Small intestine (tissue), 16 donors: ENCODE measurements at places on chromosomes 3 and 15. TPM values are rescaled to one million over a fixed set of nuclear protein-coding genes. Genes with fewer than 3 reads are reported as not detected.

The RSRC1 gene
- 13.4 TPM for polyA plus RNA-seq

GRCh38 chr15:37133602-37134001, 33.3 kb upstream of the MEIS2 start:
- H3K36me3 ChIP-seq: no peaks in the 10 kb centered on the region
- no peak overlapping the region for H3K4me3 ChIP-seq
- H3K4me1 ChIP-seq: no peaks in the 10 kb centered on the region
- peaks cover 9% of the 10 kb centered on the region for H3K27me3 ChIP-seq
- H3K27ac ChIP-seq: no peak overlapping the region

The CATSPER2 gene
- polyA plus RNA-seq: 23.0 TPM

- no peaks in the 10 kb centered on the region for H3K36me3 ChIP-seq
- H3K27me3 ChIP-seq: peaks cover 2% of the 10 kb centered on the region
- H3K4me1 ChIP-seq: no peaks in the 10 kb centered on the region
- peak overlapping the region; percentile 50 for H3K4me3 ChIP-seq
- H3K27ac ChIP-seq: no peak overlapping the region
Measured at GRCh38 chr15:89654301-89654761, 936 bp downstream of the KIF7 start.

GRCh38 chr15:74995182-74995778, at the start of gene SCAMP5:
TSS of gene SCAMP5 (plus strand) at chr15:74995563. CDS start at chr15:75011840, 16,277 bp downstream.
- H3K27ac ChIP-seq: peak within 1 kb of the TSS; percentile 77
- peak within 1 kb of the TSS; percentile 79 for H3K4me3 ChIP-seq
- peaks cover 2% of the 10 kb centered on the region for H3K36me3 ChIP-seq
- peak; percentile 97 for DNase-seq
- peaks cover 21% of the 10 kb centered on the region for H3K4me1 ChIP-seq
- H3K27me3 ChIP-seq: no peaks in the 10 kb centered on the region

The MED12L gene
- 0.45 TPM for polyA plus RNA-seq

DNA sequence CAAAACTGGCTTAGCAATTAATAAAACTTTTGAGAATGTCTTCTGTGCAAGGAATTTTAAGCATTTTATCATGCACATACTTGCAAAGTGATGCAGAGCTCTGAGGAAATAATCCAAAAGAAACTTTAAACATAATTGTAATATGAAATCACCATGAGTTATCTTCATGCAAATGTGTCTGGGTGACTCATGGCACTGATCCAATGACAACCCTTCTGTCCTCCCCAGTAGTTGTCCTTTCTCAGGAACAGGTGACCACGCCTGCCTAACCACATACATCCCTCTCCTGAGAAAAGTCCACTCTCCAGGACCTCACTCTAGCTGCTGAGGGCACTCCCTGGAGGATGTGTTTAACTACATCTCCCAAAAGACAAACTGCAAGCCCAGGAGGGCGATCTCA, 530.6 kb upstream of the IL12A start:
- H3K36me3 ChIP-seq: no peaks in the 10 kb centered on the region
- no peak overlapping the region for H3K27ac ChIP-seq

DNA sequence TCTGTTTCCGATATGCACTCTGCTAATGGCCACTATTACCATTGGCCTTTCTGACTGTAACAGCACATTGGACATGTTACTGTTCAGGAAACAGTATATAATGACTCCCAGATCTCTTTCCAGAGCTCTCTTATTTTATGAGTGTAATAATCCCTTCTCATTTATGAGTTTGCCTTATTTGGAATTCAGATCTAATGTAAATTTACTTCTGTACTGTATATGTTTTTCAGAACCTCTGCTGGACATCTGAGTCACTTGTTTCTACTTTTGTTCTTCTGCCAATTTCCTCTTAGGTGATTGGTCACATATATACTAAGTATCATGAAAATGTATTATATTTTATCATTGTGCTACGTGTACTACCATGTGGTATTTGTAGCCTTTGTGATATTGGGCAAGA, 30.5 kb downstream of the RSRC1 start:
- no peaks in the 10 kb centered on the region for H3K36me3 ChIP-seq
- H3K4me1 ChIP-seq: no peaks in the 10 kb centered on the region
- no peak overlapping the region for H3K27ac ChIP-seq
- no peak overlapping the region for H3K4me3 ChIP-seq

GRCh38 chr3:122101646-122102045, 46.5 kb downstream of the CD86 start:
- no peaks in the 10 kb centered on the region for H3K27me3 ChIP-seq
- no peak overlapping the region for H3K27ac ChIP-seq
- peak; percentile 75 for DNase-seq
- no peaks in the 10 kb centered on the region for H3K4me1 ChIP-seq
- no peak overlapping the region for H3K4me3 ChIP-seq

The MRPL46 gene
- 49.6 TPM for polyA plus RNA-seq

The EPHB3 gene
- polyA plus RNA-seq: 0.67 TPM

The TOP2B gene
- 109 TPM for polyA plus RNA-seq

- no peaks in the 10 kb centered on the region for H3K27me3 ChIP-seq
- DNase-seq: no peak
- no peak overlapping the region for H3K27ac ChIP-seq
- no peak overlapping the region for H3K4me3 ChIP-seq
Measured at GRCh38 chr3:126990890-126991289, 8.0 kb downstream of the PLXNA1 start.

- peaks cover 35% of the 10 kb centered on the region for H3K4me1 ChIP-seq
- H3K4me3 ChIP-seq: no peak overlapping the region
- peak; percentile 16 for DNase-seq
- H3K27ac ChIP-seq: peak overlapping the region; percentile 86
- H3K27me3 ChIP-seq: no peaks in the 10 kb centered on the region
Measured at GRCh38 chr15:66498501-66499386, 1.2 kb upstream of the SNAPC5 start.

The B4GALT4 gene
- 72.2 TPM for polyA plus RNA-seq

DNA sequence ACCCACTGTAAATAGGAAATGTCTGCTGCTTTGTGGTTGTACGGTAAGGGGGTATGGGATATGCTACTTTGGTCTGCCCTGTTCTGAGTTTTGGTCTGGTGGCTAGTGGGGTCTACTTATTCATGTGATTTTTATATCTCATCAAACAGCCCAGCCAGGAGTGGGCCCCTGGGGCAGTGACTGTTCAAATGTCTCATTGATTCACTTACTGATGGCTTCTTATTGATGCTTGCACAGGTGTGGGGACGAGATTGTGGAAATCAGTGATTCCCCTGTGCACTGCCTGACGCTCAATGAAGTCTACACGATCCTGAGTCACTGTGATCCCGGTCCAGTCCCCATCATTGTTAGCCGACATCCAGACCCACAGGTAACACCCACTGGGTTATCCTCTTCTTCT, 38.5 kb downstream of the STARD5 start:
- H3K27ac ChIP-seq: no peak overlapping the region
- H3K4me1 ChIP-seq: no peaks in the 10 kb centered on the region
- no peak for DNase-seq
- no peaks in the 10 kb centered on the region for H3K36me3 ChIP-seq
- no peak overlapping the region for H3K4me3 ChIP-seq

The SEMA3B gene
- polyA plus RNA-seq: 164 TPM
